Ascending aorta (tissue), 2 donors: ENCODE measurements at places on chromosomes 7 and 10. TPM values are rescaled to one million over a fixed set of nuclear protein-coding genes. Genes with fewer than 3 reads are reported as not detected.
A peak's percentile ranks its signal among the peaks of the same experiment; 100 is the strongest.

- no peak overlapping the region for H3K4me3 ChIP-seq
- no peak overlapping the region for H3K27ac ChIP-seq
- H3K36me3 ChIP-seq = no peaks in the 10 kb centered on the region
- no peaks in the 10 kb centered on the region for H3K27me3 ChIP-seq
- no peak for DNase-seq
- H3K4me1 ChIP-seq = no peaks in the 10 kb centered on the region
Observed at GRCh38 chr10:6607182-6607581, 27.1 kb upstream of the PRKCQ start.

GRCh38 chr7:145106001-145106400, 270.1 kb upstream of the TPK1 start:
- no peak overlapping the region for H3K27ac ChIP-seq
- H3K36me3 ChIP-seq = no peaks in the 10 kb centered on the region
- no peaks in the 10 kb centered on the region for H3K4me1 ChIP-seq
- no peak overlapping the region for H3K4me3 ChIP-seq

ZPBP gene
- not detected for total RNA-seq

DNA sequence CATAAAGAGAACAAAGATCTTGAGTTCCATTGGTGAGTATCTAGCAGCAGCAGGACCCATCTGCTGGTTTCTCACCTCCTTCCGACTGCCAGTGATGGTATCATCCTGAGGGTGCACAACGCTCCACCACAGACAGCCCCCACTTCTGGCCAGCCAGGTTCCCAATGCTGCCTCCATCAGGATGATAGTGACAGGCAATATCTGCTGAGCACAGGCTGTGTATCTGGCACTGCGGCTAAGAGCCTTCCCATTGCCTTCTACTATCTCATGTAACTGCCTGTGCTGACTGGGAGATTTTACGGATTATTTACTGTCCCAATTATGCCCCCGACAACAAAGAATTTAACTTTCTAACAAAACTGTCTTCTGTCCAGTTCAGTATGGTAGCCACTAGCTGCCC, 352.4 kb upstream of the AOAH start:
- no peak for DNase-seq
- H3K27me3 ChIP-seq = no peaks in the 10 kb centered on the region
- H3K27ac ChIP-seq = no peak overlapping the region
- no peak overlapping the region for H3K4me3 ChIP-seq
- H3K4me1 ChIP-seq = no peaks in the 10 kb centered on the region

PCGF5 gene
- 39.8 TPM for total RNA-seq

- H3K4me3 ChIP-seq = no peak overlapping the region
- no peaks in the 10 kb centered on the region for H3K4me1 ChIP-seq
Observed at GRCh38 chr10:84511106-84511505, 182.7 kb downstream of the CCSER2 start.

GRCh38 chr10:129863201-129863663, 100.8 kb downstream of the EBF3 start:
- no peaks in the 10 kb centered on the region for H3K27me3 ChIP-seq
- H3K27ac ChIP-seq = no peak overlapping the region
- DNase-seq = no peak

GRCh38 chr10:53719658-53720057, 947.1 kb upstream of the MBL2 start:
- no peak overlapping the region for H3K27ac ChIP-seq
- H3K4me3 ChIP-seq = no peak overlapping the region
- no peak for DNase-seq

DNA sequence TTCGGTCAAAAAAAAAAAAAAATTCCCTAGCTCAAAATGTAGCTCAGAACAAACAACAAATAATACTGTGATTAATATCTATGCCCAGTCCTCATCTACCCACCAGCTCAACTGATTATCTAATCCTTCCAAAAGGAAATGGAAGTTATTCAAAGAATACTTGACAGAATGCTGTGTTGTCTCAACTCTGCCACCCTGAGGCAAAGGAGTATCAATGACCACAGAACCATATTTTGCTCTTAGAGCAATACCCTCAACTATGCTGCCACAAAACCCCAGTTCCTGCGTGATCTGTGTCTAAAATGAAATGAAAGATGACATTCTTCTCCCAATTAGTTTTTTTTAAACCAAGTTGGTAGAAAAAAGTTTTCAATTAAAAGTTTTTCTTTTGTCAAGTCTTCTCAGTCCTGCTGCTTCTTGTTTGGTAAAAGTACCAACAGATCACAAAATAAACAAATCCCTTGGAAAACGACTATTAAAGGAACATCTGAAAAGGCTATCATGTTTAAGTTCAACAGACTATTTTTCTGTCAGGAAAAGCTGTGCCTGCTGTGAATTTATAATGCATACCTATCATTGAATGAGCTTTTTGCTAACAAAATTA, 21.6 kb downstream of the RBM28 start:
- H3K4me1 ChIP-seq = no peaks in the 10 kb centered on the region
- H3K27ac ChIP-seq = no peak overlapping the region
- H3K36me3 ChIP-seq = peaks cover 95% of the 10 kb centered on the region
- H3K27me3 ChIP-seq = no peaks in the 10 kb centered on the region
- no peak for DNase-seq

DNA sequence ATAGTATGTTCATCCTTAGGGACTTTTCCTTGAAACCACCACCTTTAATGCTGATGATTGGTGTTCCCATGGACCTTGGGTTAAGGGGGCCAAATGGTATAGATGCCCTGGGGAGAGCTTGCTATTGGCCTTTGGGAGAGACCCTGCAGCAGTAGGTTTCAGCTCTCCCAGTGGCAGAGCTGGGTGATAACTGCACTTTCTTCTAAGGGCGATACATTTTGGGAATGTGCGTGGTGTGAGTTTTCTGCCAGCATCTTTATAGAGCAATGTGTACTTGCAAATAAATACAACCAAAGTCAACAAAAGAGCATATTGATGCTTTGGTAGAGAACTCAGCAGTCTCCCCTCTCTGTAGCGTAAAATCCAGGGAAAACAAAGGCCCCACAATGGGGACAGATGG, 404.1 kb downstream of the PAXIP1 start:
- H3K4me3 ChIP-seq = no peak overlapping the region
- H3K27me3 ChIP-seq = no peaks in the 10 kb centered on the region
- DNase-seq = no peak
- no peak overlapping the region for H3K27ac ChIP-seq
- no peaks in the 10 kb centered on the region for H3K36me3 ChIP-seq

- H3K36me3 ChIP-seq = no peaks in the 10 kb centered on the region
- H3K27ac ChIP-seq = no peak overlapping the region
- no peaks in the 10 kb centered on the region for H3K27me3 ChIP-seq
- H3K4me3 ChIP-seq = no peak overlapping the region
- no peak for DNase-seq
- peaks cover 3% of the 10 kb centered on the region for H3K4me1 ChIP-seq
Observed at GRCh38 chr10:93026072-93026471, 34.5 kb upstream of the CYP26C1 start.

CYP2C19 gene
- not detected for total RNA-seq

- peak overlapping the region; percentile 75 for H3K27ac ChIP-seq
- no peaks in the 10 kb centered on the region for H3K27me3 ChIP-seq
- H3K4me3 ChIP-seq = no peak overlapping the region
- no peaks in the 10 kb centered on the region for H3K36me3 ChIP-seq
Observed at GRCh38 chr7:91288208-91288824, 24.1 kb downstream of the FZD1 start.

DNA sequence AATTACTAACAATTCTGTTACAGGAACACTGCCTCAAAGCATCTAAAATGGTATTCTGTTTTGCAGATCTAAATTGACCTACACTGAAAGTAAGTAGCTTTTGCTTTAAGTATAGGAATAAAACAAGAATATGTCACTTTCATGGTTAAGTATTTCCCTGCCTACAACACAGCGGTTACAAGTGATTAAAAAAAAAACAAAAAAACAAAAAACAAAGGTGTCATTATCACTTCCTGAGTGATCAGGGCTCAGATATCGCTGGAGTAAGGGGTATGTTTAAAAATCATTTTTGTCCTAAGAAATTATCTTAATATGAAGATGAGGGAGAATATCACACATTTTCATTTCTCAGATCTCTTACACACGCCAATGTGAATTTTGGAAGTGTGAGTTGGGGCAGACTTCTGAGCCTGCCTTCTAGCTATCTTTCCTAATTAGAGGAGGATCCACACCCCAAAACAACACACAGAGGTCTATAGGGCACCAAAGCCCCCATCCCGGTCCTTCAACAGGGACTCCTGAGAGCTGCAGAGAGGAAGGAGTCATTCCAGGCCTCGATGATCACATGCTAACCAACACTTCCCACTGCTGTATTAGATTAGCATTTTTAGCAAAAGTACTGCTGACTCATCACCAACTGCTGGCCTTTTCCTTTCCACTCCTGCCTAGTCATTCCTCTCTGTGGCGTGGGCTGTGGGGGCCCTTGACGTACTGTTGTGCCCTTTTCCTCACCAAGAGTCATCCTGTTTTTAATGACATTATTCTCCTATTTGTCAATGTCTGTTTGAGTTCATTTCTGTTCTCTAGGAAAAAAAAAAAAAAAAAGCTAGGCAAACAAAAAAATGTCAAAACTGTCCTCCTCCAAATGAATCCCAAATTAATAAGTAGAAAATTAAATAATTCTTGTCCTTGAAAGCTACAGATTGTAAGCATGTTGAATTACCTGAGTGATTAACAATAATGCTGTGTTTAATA, 31.2 kb downstream of the PRTFDC1 start:
- no peaks in the 10 kb centered on the region for H3K27me3 ChIP-seq
- peaks cover 5% of the 10 kb centered on the region for H3K4me1 ChIP-seq
- H3K36me3 ChIP-seq = no peaks in the 10 kb centered on the region
- no peak overlapping the region for H3K27ac ChIP-seq
- DNase-seq = peak; percentile 83

DNA sequence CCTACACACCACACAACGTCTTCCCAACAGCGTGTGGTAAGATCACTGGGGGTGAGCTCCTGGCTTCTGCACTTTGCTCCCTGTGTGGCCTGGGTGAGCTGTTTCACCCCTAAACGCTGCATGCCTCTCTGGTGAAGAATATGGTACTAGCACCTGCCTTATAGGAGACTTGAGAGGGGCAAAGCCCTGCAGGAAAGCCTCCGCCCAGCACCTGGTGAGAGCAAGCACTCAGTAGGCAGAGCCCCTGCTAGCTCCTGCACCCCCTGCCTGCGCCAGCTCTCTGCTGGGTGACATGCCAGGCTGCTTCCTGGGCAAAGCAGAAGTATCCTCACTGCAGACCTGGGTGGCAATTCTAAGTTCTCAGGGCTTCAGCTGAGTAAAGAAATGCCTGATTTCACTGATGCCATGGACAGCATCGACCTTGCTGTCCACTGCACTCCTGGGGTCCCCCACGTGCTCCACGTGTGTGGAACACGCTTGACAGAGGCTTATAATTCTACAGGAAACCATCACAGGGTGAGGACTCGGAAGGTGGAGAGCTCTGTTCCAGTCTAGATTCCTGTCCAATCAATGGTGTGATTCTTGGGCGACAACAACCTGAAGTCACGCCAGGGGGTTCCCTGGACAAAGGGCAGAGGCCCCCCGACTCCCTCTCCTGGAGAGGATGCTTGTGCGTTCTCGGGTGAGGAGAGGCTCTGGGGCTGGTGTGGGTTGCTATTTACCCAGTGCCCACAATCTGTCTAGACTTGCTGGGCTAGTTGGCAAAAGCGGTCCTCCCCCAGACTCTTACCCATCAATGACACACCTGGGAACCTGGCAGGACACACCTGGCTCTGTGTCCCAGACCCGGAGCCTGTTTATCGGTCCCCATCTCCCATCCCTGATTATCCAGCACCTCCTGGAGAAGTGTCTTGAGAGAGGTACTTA, 5.0 kb upstream of the CALML5 start:
- H3K27me3 ChIP-seq = no peaks in the 10 kb centered on the region
- no peaks in the 10 kb centered on the region for H3K4me1 ChIP-seq
- no peak for DNase-seq
- no peaks in the 10 kb centered on the region for H3K36me3 ChIP-seq
- H3K4me3 ChIP-seq = no peak overlapping the region

PKD2L1 gene
- not detected for total RNA-seq

DNA sequence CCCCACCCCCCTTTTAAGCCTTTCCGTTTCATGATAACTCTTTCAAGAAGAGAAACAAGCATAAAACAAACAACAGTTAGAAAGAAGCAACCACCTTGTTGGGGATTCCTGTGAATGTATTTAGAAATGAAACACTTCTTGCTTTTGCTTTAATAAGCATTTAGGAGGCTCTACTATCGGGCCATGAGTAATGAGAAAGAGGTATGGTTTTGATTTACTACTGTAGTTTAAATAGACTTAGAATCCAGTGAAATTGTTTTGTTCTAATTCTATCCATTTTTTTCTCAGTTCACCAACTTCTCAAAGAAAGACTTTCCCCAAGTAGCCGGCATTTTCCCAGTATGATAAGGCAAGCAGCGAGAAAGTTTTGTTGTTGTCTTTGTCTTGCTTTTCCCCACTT, 168.7 kb upstream of the HABP2 start:
- no peak for DNase-seq
- peak overlapping the region; percentile 83 for H3K27ac ChIP-seq
- no peak overlapping the region for H3K4me3 ChIP-seq
- no peaks in the 10 kb centered on the region for H3K36me3 ChIP-seq
- H3K27me3 ChIP-seq = no peaks in the 10 kb centered on the region

GRCh38 chr7:127911968-127912511, 119.2 kb downstream of the LRRC4 start:
- DNase-seq = no peak
- H3K36me3 ChIP-seq = no peaks in the 10 kb centered on the region
- H3K4me1 ChIP-seq = no peaks in the 10 kb centered on the region
- no peaks in the 10 kb centered on the region for H3K27me3 ChIP-seq
- H3K4me3 ChIP-seq = no peak overlapping the region

- DNase-seq = no peak
- no peaks in the 10 kb centered on the region for H3K36me3 ChIP-seq
- H3K27ac ChIP-seq = no peak overlapping the region
Observed at GRCh38 chr7:70647801-70648498, 484.0 kb upstream of the GALNT17 start.

PON3 gene
- total RNA-seq = not detected

GRCh38 chr7:131826960-131827359, 270.5 kb upstream of the PODXL start:
- H3K27ac ChIP-seq = no peak overlapping the region
- no peak for DNase-seq
- no peaks in the 10 kb centered on the region for H3K27me3 ChIP-seq
- no peaks in the 10 kb centered on the region for H3K36me3 ChIP-seq
- no peak overlapping the region for H3K4me3 ChIP-seq
- H3K4me1 ChIP-seq = no peaks in the 10 kb centered on the region

DNA sequence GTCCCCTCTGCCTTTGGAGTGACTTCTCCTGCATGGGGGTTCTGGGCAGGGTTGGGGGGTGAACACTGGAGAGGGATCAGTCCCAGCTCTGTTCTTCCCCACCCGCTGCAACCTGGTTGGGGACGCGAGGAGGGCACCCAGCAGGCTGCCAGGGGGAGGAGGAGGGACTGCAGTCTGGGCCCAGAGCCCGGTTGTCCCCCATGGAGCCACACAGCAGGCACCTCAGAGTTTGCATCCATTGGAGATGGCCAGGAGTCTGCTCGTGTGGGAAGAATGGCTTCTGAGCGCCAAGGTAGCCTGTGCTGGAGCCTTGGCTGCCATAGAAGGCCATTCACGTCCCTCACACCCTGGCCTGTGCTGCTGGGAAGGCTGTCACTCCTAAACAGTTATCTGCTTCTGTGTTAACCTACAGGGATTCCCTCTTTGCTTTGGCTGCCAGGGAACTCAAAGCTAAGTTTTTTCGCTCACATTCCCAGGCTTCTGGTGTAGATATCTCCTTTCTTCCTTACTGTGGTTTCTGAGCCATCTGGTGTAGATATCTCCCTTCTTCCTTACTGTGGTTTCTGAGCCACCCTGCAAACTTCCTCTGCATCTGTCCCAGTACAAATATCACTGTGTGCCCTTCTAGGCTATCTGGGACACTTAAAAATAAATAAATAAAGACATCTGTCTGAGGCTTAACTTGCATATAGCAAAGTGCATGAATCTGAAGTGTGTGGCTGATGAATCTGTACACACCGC, 133.7 kb downstream of the LHPP start:
- H3K27ac ChIP-seq = no peak overlapping the region
- H3K4me1 ChIP-seq = no peaks in the 10 kb centered on the region
- H3K27me3 ChIP-seq = no peaks in the 10 kb centered on the region
- no peak for DNase-seq
- H3K4me3 ChIP-seq = no peak overlapping the region
